ENCODE measurements at places on chromosomes 3 and 15.

DNA sequence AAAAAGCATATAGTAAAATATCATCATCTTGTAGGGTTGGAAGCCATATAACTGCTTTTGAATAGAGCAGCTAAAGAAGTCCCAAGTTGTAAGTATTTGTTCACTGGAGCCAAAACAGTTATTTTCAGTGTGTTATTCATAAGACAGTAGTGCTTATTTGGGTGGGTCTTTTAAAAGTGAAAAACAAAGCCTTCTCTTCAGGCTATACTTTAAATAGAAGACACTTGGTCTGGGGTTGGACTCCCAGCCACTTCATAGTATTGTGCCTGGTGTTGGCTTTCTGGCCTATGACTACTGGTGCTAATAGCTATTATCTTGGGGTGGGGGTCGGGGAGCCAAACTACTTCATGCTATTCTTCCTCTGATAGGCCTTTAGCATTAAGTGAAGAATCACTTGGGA, 135.2 kb downstream of the SLC25A26 start:
- no peak for DNase-seq

DNA sequence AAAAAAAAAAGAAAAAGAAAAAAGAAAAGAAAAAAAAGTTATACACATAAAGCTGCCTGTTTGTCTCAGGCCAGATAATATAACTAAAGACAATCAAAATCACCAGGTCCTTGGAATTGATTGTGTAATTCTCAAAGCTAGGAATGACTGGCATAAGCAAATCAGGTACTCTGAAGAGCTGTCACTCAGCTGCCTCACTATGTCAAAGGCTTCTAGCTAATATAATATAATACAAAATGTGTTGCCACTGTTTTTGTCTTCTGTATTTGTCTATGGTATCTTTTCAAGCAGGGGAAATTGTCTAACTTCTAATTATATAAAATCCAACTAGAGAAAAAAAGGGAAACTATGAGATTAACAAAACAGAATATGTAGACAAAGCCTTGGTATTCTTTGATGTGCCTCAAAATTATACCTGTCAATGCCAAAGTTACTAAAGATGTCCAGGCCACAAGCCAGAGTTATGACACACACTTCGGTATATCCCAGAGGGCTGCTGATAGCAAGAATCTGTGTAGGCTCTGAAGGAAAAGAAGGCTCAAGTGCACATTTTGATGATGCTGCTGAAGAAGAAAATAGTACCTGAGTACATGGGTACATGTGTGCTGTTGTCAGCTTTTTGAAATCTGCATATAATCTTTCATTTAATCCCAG, 37.0 kb upstream of the NR2E3 start:
- no peak for DNase-seq

- DNase-seq: peak; percentile 8
These were observed 276.6 kb upstream of the THBS1 start for GRCh38 chr15:39304201-39304841.

DNA sequence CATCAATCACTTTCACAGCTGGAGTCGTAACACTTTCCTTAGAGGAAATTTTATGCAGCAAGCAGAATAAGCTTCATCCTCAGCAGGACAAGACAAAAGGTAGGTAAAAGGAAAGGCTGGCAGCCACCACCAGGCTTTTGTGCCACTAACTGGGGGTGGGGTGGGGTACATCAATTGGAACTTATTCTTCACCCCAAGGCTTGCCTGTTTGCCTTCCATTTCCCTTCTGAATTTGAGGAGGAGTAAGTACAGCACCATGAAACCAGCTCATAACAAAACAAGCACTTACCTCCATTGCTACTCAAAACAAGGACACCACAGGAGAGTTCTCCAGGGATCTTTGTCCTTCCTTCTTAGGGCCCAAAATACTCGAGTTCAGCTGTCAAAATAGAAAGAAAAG, 296.8 kb downstream of the ARRDC4 start:
- DNase-seq: no peak

DNA sequence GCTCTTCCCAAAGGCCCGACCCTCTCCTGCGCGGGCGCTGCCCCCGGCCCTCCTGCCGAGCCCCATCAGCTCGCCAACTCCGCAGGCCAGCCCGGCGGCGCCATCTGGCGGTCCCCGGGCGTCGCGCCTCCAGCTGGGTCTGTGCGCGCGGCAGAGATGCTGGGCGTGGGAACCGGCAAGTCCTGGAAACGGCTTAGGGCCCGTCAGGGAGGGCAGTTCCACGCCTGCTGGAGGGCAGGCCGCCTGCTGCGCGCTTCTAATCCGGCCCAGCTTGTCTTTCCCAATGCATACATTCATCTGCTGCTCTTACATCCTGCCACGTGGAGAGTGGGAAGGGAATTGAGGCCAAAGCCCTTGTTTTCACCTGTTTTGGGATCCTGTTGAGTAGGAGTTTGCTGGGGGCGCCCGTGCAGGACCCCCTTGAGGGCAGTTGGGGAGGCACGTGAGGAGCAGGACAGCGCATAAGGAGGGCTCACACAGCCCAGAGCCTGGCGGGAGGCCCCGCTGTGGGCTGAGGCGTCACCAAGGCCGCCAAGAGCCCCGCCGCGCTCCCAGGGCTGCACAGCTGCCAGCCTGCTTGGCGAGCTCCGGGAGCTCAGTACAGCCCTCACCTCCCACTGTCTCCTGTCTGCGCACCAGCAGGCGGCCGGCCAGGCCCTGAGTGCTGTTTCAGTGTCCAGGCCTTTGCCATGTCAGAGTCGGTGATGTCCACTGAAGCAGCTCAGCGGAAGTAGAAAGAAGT, 165.6 kb downstream of the NSMCE3 start:
- no peak for DNase-seq

- DNase-seq: no peak
These were observed 403.8 kb upstream of the GBE1 start for GRCh38 chr3:82165266-82165665.

- DNase-seq: no peak
These were observed 18.0 kb downstream of the PDIA5 start for GRCh38 chr3:123084738-123085237.

- no peak for DNase-seq
These were observed 224.2 kb upstream of the CHRNA7 start for GRCh38 chr15:31806106-31806505.

GRCh38 chr15:28876131-28876844, 9.5 kb upstream of the APBA2 start:
- DNase-seq: no peak

Measured in SK-MEL-5 (cell line).